ENCODE measurements at places on chromosomes 3 and 15.

- no peak for DNase-seq
Measured at GRCh38 chr3:63354160-63354559, 76.1 kb downstream of the SYNPR start.

DNA sequence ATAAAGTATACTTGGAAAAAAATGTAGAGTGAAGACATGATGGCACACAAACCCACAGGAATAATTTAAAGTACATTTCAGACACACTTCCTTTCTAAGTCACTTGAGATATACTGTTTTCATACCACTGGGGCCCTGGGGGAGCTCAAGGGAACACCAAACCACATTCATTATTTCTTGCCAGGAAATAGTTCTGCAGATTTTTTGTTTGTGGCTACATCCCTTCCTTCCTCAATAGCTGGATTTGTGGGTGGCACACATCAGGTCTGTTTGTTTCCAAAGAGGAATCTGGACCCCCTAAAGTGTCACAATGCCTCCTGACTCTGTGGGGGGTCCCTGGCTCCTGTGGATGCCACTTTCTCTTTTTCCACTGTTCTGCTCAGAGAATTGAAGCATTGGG, 153.5 kb upstream of the COL8A1 start:
- no peak for DNase-seq

DNA sequence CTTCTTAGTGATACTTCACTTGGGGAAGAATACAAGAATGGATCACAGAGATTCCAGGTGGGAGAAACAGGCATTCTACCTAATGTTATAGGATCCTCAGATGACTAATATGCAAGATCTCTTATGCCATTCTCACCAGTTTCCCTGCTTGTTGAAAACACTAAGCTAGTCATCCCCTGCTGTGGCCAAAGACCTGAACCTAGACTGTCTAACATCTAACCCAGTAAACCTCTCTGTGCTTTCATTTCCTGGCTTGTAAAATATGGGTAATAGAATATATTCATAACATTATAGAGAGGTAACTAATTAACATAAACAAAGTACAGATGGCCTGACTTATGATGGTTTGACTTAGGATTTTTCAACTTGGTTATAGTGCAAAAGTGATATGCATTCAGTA, 776.3 kb downstream of the TUSC7 start:
- DNase-seq = no peak

- no peak for DNase-seq
Measured at GRCh38 chr3:170644711-170645110, 58.8 kb upstream of the SLC7A14 start.

- no peak for DNase-seq
Measured at GRCh38 chr3:23826382-23827064, 20.8 kb downstream of the UBE2E1 start.

GRCh38 chr3:52777959-52778805, 783 bp downstream of the ITIH1 start:
- no peak for DNase-seq

DNA sequence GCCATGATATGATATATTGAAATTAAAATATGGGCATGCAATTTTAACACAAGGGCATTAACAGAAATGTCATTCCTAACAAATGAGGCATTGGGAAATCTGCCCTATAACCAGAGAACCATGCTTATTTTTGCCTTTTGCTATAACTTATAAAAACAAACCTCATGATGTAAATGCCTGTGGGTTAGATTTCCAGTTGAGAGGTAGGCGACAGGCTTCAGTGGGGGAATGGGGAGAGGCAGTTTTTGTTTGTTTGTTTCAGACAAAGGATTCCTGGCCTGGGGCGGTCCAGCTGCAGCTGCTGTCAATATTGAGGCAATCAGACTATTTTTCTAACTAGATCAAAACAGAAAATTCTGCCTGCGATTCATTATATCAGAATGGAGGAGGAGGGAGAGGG, 490.4 kb upstream of the CFAP20DC start:
- DNase-seq = no peak

DNA sequence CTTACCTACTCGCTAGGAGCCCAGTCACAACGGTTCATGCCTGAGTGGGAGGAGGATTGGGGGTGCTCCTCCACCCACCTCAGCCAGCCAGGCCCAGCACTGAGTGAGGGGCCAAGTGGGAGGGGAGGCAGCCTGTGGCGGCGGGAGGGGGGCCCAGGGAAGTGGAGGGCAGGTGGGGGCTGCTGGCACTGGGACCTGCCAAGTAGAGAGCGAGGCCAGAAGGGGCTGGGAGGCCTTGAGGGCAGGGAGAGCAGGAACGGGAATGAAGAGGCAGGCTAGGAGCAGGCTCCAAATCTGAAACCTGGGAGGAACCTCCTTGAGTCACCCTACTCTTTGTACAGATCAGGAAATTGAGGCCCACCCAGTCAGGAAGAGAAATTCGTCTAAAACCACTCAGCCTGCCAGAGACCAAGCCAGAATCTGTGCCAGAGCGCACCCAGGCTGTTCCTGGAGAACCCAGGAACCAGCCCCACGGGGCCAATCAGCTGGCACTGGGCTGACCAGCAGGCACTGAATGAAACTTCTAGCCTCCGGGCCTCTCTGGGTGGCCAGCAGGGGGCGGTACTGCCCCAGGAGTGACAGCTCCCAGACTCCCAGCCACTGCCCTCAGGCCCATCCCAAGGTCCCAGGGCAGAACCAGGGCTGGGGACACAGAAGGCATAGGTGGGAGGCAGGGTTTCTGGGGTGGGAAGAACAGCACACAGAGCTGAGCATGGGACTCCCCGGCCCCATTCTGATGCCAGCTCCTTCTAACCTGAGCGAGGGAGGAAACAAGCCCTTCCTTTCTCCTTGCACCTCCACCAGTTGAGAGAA, 14.8 kb upstream of the CYP11A1 start:
- peak; percentile 79 for DNase-seq

DNA sequence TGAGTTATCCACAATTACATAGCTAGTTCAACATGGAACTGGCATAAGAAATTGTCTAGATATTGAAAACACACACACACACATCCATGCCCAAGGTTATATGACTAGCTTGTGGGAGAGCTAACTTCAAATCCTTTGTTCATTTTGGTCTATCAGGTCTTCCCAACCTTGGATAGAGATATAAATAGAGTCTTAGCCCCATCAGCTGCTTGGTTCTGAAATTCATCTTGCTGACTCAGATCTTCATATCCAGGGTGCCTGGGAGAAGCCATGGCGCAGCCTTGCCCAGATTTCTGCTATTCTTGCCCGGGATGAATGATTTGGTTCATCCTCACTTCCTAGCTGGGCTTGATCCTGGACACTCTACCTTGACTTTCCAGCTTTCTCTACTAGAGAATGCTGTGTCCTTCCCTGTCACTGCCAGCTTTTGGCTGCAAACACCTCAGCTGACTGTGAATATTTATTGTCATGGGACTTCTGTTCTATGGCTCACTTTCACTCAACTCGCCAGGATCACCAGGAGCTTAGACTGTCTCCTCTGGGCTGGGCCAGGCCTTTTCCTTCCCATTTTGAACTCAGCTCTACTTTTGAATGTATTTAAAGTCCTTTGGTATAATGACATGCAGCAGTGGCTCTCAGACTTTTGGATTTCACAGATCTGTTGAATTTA, 324.4 kb downstream of the AGBL1 start:
- DNase-seq = no peak

DNA sequence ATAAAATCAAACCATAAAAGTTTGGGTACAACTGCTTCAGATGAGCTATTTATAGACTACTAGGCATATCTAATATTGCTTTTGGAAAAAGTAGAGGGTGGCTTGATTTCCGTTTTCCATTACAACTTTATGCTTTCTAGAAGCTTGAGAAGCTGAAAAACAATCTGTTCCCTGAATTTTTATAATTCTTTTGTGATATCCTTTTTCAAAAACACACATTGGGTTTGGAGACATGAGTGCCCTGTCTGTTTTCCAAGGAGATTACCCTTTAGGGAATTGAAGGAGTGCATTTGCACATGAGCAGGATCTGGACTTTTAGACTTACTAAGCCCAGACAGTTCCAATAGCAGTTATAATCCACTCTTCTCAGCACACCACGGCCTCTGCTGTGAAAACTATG, 49.5 kb upstream of the FILIP1L start:
- no peak for DNase-seq

- DNase-seq = no peak
Measured at GRCh38 chr3:61008998-61009380, 242.3 kb downstream of the FHIT start.

GRCh38 chr15:69980341-69981059, 117.2 kb downstream of the TLE3 start:
- DNase-seq = no peak

GRCh38 chr15:84872009-84872910, 12.2 kb upstream of the SLC28A1 start:
- peak; percentile 75 for DNase-seq

- no peak for DNase-seq
Measured at GRCh38 chr3:133377396-133377795, 22.5 kb upstream of the BFSP2 start.

- DNase-seq = no peak
Measured at GRCh38 chr3:179088306-179088705, 16.7 kb upstream of the ZMAT3 start.

DNA sequence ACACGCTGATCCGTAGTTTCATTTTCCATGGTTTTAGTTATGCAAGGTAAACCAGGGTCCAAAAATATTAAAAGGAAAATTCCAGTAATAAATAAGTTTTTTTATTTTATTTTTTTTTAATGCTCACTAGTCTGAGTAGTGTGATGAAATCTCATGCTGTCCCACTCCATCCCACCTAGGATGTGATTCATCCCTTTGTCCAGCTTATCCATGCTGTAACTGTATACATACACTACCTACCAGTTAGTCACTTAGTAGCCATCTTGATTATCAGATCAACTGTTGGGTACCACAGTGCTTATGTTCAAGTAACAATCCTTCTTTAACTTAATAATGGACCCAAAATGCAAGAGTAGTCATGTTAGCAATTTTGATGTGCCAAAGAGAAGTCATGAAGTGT, 75.2 kb downstream of the ESYT3 start:
- DNase-seq = no peak

GRCh38 chr15:88342666-88343065, 86.1 kb upstream of the NTRK3 start:
- DNase-seq = no peak

- DNase-seq = no peak
Measured at GRCh38 chr3:28972921-28973320, 307.9 kb upstream of the RBMS3 start.

DNA sequence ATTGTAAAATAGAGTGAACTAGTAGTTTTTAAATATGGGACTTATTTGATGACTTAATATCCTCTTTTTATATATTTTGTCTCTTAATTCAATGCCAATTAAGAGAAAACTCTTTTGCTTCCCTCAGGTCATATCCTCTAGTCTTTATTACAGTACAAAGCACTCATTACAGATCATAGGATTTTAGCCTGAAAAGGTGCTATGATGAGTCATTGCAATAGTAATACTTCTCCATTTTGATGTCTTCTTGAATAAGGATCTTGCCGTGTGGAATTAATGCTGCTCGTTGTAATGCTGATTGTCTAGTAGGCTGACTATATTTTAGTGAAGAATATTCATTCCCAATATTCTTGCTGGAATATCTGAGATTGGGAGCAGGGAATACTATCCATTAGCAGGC, 612.2 kb upstream of the GOLIM4 start:
- DNase-seq = no peak

- DNase-seq = no peak
Measured at GRCh38 chr3:108381529-108382140, 85.3 kb downstream of the HHLA2 start.

GRCh38 chr15:65384505-65384894, 6.7 kb upstream of the IGDCC3 start:
- DNase-seq = no peak

GRCh38 chr3:170815936-170816335, 54.1 kb downstream of the RPL22L1 start:
- no peak for DNase-seq

- DNase-seq = no peak
Measured at GRCh38 chr3:187952849-187953248, 201.1 kb upstream of the LPP start.

- DNase-seq = no peak
Measured at GRCh38 chr3:32888739-32889138, 62.7 kb upstream of the CCR4 start.

- DNase-seq = no peak
Measured at GRCh38 chr3:185328324-185329004, 34.5 kb upstream of the MAP3K13 start.

DNA sequence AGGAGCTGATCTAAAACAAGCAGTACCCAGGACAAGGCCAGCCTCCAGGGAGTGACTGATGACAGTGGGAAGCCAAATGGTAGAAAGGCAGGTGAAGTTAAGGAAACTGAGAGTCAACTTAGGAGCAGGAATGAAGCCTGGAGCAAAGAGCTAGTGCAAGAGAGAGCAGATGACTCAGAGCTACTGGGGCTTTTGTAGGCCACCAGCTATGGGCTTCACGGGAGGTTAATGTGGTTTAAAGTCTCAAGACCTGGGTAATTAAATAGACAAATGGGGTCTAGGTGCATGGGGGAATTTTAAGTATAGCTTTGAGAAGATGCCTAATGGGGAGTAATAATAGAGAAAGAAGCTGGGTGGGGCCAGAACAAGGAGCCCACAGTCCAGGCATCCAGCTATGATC, 3.1 kb downstream of the CD86 start:
- no peak for DNase-seq

DNA sequence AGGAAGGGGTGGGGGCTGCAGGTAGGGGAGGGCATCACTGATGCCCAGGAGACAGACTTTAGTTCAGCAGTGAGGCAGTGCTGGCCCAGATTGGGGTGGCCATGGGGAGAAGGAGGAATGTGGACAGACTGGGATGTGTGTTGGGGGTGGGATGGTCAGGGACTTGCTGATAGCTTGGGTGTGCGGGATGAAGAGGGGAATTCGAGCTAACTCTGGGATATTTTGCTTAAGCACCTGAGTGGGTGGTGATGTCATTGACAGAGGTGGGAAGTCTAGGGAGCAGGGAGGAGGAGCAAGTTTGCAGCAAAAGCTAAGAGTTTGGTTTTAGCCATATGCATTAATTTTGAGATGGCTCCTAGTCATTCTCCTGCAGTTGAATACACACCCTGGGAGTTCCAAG, 207.5 kb downstream of the RPLP1 start:
- DNase-seq = no peak

GRCh38 chr3:152557302-152557999, 277.5 kb upstream of the P2RY1 start:
- no peak for DNase-seq

DNA sequence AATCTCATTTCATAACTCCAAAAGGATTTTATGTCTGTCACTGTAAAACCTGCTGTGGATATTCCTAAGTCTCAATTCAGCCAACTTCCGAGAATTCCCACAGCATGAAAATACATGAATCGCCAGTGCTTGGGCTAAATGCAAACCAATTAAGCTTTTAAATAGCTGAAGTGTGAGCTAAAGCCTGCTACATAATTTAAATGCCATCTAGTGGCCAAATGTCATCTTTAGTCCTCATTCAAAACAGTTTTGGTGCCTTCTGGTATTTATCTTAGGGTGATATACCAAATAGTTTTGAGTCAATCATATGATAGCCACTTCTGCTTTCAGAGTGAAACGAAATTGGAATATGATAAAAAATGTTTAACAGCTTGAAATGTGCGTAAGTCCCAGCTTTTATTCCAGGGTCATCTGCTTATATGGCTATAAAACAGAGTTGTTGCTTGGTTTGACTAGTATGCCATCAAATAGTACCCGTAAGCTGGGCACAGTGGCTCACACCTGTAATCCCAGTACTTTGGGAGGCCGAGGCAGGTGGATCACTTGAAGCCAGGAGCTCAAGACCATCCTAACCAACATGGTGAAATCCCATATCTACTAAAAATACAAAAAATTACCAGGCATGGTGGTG, 41.8 kb upstream of the CCNL1 start:
- no peak for DNase-seq

GRCh38 chr3:138474163-138474562, 39.7 kb downstream of the ESYT3 start:
- no peak for DNase-seq

- no peak for DNase-seq
Measured at GRCh38 chr3:155983834-155984474, 113.5 kb downstream of the GMPS start.
